Right lobe of liver (tissue), 6 donors: ENCODE measurements at places on chromosomes 2 and 18.
A peak's percentile ranks its signal among the peaks of the same experiment; 100 is the strongest.

DNA sequence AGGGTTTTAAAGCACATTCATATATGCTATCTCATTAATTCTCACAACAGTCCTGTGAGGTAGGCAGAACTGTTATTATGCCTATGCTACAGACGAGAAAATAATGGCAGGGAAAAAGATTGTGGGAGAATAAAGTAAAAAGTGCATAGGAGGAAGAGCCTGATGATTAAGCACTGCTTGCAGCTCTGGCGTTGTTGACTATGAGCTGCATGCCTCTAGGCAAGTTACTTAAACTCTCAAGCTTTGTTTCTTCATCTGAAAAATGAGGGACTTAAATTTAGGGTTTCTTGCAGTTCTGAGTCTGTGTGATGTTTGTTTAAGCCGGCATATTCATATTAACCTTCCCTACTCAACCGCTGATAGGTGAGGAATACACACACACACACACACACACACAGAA, 51.6 kb upstream of the RAPH1 start:
- DNase-seq, result no peak

DNA sequence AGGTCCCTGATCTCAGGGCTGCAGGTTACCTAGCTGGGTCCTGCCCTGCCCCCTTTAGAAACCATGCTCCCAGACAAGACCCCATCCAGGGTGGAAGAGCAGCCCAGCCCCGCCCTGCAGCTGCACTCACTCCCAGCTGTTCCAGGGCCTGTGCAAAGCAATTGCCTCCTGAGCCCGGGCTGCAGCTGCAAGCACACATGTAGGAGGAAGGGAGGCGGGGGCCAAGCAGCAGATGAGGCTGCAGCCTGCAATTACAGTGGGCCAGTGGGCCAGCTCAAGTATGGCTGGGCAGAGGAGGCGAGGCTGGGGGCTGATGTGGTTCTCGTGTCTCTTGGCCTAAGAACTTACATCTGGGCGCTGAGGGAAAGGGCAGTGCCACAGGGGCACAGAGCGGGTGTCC, 65.4 kb upstream of the TUBA3E start:
- DNase-seq, result peak; percentile 45

DNA sequence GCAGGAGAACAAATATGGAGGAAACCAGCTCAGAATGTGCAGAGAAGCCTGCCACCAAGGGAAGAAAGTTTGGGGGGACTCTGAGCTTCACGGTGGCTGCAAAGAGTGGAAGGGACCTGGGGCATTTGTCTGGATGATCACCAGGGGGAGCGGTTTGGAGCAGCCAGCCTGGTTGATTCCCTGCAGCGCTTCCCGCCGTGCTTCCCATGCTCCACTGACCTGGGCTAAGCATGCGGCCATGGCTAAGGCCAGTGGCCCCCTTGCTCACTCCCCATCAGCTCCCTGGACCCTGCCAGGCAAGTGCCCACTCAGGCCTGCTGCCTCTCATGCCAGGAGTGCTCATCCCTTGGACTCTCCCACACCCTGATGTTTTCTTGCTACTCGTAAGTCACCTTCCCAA, 27.0 kb downstream of the NTSR2 start:
- DNase-seq, result no peak

GRCh38 chr18:74292541-74292858, 737 bp upstream of the CYB5A start:
- DNase-seq, result no peak

- DNase-seq, result no peak
Measured at GRCh38 chr2:108854484-108854883, 67.9 kb downstream of the CCDC138 start.

GRCh38 chr2:224436634-224437033, 34.7 kb upstream of the FAM124B start:
- no peak for DNase-seq

GRCh38 chr2:200367155-200367554, 60.7 kb downstream of the SPATS2L start:
- DNase-seq, result peak; percentile 76

DNA sequence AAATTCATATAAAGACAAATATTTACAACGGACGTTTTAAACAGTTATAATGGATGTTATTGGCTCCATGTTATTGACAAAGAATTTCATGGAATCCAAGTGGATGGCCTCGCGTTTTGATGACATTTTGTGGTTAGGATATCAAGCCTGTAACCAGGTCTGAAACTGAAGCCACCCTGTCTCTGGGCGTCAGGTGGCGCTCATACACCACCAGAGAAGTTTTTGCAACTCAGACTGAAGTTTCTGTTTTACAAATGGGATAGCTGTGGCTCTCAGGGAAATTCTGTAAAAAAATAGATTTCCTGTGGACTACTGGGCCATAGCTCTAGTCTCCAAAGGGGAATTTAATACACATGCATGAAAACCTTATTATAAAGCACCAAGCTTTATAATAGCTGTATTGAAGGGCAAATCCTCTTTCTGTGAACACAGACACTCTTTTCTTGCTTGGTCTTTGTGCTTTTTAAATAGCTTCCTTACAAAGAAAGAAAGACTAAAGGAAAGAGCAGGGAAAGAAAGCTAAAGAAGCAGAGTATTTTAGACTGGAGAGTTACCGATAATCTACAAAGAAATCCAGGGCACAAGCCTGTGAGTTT, 86.7 kb downstream of the C18orf54 start:
- DNase-seq, result peak; percentile 38

DNA sequence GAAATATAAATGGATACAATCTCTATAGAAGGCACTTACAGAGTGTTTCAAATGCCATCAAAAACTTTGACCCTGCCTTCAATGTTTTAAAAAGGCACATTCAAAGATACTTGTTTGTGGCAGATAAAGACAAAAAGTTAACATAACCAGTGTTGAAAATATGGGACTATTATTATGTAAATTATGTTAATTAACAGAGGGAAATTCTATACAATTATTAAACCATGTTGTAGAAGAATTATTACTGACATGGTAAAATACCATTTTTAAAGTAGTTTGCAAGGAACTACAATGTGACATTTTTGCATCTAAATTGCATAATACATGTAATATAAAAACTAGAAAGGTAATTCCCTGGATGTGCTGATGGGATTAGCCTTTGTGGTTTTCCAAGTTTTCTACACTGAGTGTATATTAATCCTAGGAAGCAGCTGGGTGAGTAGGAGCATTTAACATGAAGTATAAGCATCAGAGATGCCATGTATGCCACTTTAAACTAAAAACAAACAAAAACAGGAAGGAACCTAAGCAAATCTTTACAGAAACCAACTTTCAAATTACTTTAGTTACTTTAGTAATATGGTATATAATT, 21.7 kb downstream of the MIB1 start:
- no peak for DNase-seq

DNA sequence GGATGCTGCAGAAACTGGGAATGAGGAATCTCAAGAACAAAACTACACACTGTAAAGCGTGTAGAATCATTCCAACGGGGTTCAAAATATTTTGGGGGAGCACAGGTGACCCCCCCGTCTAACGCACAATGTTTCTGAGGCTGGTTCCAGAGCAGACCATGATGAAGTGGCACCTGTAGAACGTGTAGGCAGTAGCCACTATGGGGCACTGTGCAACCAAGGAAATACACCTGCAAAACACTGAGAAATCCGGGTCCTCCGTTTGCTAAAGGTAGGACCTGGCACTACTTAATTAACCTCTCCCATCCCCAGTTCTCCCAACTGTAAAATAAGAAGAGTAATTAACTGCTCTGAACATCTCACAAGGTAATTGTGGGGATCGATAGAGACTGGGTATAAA, 22.6 kb downstream of the ST6GAL2 start:
- DNase-seq, result no peak

- DNase-seq, result no peak
Measured at GRCh38 chr18:41025666-41026065, 929.4 kb upstream of the PIK3C3 start.

DNA sequence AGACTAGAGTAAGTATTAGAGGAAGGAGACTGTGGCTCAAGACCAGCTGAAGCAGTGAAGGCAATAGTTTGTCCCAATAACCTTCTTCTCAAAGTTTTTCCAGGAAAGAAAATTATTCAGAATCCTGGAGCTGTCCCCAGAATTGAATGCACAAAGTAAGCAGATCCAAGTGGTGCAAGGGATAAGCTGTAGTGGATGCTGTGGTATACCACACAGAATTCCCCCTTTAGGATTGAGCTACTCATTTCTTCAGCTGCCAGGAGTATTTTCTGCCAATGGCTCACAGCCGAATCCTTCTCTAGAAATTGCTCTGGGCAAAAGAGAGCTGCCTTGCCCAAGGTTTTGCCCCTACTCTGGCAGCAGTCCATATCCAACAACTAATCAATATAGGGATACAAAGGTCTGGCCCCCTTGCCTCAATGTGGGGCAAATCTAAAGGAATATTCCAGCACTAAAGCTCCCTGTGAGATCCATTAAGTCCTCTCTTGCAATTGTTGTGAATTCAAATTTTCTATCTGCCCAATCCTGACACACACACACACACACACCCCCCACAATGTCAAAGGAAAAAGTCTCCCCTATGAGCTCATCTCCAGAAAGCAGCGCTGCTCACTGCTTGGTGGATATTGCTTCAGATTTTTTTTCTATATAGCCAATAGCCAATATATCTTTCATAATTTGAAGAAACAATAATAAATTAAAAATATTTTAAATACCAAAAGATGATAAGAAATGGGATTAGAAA, 18.4 kb upstream of the TCF7L1 start:
- no peak for DNase-seq

- DNase-seq, result no peak
Measured at GRCh38 chr2:10504994-10505820, 57.1 kb upstream of the ODC1 start.

- DNase-seq, result peak; percentile 55
Measured at GRCh38 chr2:26469092-26469710, 8.7 kb downstream of the OTOF start.

- no peak for DNase-seq
Measured at GRCh38 chr2:134549104-134549503, 169.7 kb downstream of the TMEM163 start.

DNA sequence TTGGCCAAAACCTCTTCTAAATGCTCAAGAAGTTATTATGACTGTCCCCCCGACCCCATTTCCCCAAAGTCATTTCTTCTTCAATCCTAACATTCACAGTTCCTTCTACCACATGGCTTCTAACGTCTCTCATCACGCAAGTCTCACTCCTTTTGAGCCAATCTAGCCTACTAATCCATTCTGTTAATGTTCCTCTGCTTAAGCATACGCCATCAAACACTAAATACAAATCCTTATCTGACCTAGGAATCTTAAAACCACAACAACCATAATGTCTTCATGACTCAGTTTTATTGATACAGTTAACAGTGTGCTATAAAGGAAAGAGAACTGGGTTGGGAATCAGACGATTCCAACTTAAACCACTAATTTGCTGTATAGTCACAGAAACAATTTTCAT, 23.9 kb downstream of the HNRNPLL start:
- DNase-seq, result no peak

DNA sequence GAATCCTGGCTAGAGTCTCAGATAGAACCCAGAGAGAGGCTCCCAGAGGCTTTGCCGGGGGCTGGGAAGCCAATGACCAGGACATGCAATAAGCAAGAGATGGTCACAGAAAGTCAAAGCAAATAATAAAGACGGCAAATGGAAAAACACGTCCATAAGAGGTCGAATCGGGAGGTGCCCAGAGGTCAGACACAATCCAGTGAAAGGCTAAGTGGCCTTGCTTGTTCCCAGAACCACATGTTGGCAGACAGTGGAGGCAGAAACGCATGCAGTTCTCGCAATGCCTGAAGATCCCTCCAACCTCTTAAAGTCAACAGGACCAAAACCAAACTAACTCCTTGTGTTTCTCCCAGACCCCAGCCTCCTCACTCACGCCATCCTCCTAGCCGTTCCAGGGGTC, 3.0 kb downstream of the CYB5A start:
- DNase-seq, result no peak

DNA sequence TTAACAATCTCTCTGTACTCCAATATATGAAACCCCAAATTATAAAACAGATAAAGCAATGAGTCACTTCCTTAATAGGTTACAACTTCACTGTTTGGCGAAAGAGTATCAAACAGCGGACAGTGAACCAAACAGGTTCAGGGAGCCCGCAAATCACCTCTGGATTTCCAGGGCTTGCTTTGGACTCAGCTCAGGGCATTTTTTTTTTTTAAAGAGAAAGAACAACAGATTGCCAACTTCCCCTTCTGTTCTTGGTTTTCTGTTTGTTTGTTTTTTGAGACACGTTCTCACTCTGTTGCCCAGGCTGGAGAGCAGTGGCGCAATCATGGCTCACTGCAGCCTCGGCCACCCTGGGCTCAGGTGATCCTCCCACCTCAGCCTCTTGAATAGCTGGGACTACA, 52.7 kb downstream of the ABCB11 start:
- peak; percentile 79 for DNase-seq

GRCh38 chr2:67039517-67040103, 357.5 kb upstream of the ETAA1 start:
- DNase-seq, result no peak

DNA sequence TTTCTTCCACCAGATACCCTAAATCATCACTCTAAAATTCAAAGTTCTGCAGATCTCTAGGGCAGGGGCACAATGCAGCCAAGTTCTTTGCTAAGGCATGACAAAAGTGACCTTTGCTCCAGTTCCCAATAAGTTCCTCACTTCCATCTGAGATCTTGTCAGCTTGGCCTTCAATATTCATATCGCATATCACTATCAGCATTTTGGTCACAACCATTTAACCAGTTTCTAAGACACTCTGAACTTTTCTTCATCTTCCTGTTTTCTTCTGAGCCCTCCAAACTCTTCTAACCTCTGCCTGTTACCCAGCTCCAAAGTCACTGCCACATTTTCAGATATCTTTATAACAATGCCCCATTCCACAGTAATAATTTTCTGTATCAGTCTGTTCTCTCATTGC, 452.6 kb upstream of the TRIB2 start:
- DNase-seq, result no peak

GRCh38 chr2:230161184-230161583, 58.6 kb downstream of the SP110 start:
- no peak for DNase-seq

DNA sequence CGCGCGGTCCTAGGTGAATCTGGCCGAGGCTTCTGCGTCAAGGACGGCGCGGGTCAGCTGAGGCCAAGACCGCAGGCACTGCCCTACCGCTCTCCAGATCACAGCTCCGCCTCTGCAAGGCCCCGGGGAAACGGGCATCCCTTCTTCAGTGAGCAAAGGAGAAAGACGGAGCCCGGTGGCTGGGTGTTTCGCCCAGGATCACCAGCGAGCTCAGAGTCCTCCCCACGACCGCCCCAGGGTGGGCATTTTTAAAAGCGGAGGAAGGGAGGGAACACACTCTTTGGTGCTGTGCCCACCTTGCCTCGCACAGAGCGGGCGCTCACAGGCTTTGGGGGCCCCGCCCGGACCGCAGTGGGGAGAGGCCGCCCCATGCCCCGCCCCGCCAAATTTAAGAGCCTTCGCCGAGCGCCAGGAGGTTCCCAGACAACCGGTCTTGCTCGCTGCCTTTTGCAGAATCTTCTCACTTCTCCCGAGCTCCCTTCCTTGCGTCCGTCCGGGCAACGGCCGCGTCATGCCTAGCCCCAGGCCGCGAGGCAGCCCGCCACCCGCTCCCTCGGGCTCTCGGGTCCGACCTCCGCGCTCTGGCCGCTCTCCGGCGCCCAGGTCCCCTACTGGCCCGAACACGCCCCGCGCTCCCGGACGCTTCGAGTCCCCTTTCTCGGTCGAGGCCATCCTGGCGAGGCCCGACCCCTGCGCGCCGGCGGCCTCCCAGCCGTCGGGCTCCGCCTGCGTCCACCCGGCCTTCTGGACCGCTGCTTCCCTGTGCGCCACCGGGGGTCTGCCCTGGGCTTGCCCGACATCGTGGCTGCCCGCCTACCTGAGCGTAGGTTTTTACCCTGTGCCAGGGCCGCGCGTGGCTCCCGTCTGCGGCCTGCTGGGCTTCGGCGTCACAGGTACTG, at the start of gene NOTO:
NOTO (plus strand) TSS at position 419 of the 899 bp plus-strand sequence; CDS start at position 512, 93 bp downstream.
- peak; percentile 49 for DNase-seq
